ENCODE measurements at places on chromosomes 4 and X.

DNA sequence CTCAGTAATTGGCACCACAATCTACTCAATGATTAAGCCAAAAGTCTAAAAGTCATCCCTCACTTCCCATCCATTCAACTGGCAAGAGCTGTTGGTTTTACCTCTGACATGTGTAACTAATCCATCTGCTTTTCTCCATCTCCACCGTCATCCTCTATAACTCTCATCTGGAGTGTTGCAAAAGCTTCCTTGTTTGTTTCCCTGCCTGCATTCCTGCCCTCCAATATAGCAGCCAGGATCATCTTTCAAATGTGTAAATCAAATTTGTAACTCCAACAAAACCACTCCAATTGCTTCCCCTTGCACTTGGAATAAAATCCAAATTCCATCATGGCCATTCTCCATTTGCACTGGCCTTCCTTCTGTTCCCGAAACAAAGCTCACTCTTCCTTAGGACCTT lies 4.3 kb upstream of the PLAC8 start:
- no peak for DNase-seq

DNA sequence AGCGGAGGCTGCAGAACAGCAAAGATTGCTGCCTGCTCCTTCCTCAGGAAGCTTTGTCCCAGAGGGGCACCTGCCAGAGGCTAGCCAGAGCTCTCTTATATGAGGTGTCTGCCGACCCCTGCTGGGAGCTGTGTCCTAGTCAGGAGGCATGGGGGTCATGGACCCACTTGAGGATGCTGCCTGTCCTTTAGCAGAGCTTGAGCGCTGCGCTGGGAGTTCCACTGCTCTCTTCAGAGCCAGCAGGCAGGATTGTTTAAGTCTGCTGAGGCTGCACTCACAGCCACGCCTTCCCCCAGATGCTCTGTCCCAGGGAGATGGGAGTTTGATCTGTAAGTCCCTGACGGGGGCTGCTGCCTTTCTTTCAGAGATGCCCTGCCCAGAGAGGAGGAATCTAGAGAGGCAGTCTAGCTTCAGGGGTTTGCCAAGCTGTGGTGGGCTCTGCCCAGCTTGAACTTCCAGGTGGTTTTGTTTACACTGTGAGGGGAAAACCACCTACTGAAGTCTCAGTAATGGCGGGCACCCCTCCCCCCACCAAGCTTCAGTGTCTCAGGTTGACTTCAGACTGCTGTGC lies 10.9 kb downstream of the DCK start:
- DNase-seq, result no peak

DNA sequence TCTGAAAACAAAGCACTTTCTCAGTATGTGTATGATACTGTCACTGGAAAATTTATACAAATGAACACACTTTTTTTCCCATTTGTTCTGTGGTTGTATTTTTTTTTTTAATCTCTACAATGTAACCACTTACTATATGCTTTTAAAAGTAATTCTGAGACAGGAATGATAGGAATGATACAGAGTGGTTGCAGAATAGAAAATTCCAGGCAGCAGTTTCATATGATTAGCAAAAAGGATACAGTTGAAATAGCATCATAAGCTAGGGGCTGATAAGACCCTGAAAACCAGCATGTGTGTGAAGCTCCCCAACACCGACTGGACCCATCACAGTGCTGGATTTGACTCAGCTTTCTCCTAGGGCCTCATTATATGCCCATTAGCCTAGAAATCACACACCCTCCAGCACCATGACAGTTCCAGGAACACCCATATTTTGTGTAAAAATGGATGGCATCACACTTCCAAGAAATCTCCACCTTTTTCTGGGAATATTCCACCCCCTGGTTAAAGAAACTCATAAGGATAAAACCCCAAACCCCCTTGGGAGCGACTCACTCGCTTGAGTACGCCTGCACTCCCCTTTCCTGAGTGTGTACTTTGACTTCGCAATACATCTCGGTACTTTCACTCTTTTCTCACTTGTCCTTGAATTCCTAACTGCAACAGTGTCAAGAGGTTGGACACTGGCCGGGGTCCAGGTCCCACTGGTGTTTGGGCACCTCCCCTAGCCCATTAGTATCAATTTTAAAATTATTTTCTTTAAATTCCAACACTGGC lies 77.4 kb upstream of the AGA start:
- no peak for DNase-seq

- no peak for DNase-seq
These were observed 99.3 kb upstream of the ARMCX2 start for GRCh38 chrX:101759000-101759399.

- no peak for DNase-seq
These were observed 110.6 kb downstream of the DTHD1 start for GRCh38 chr4:36392024-36392423.

- DNase-seq, result no peak
These were observed 461.7 kb downstream of the PCDH18 start for GRCh38 chr4:137070614-137071013.

DNA sequence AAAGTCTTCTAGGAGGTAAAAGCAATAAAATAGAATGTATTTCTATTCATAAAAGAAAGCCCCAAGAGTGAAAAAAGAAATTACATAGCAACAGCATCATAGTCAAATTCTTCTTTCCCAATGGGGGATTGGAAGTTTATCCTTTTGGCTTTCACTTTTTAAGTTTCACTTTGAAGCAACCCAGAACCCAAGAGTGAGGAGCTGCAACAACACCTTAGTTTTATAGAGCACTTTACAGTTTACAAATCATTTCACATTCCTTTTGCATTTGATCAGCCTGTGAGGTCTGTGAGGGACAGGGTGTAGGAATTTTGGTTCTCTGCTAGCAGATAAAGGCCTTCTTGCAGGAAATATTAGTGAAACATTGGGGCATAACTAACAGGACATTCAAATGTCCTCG lies 112.0 kb upstream of the NDP start:
- no peak for DNase-seq

DNA sequence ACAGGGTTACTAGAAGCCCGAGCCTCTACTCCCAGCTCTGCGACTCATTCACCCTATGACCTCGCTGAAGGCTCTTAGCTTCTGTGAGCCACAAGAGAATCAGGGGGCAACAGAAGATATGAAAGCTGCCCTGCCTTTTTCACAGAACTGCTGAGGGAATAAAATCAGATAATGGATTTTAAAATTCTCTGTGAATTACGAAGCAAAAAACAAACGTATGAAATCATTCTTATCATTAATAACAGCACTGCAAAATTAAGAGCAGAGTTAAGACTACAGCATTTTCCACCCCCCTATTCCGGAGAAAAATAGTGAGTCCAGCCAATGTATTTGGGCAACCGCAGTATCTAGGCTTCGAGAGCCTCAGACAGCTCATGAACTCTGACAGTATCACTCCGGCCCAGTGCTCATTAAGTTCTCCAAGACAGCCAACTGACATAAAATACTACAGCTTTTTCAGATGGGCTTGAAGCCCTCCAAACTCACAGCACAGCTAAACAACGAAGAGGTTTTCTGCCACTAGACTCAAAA lies 33.4 kb downstream of the AFAP1 start:
- no peak for DNase-seq

- no peak for DNase-seq
These were observed 3.8 kb upstream of the GPR174 start for GRCh38 chrX:79140731-79141130.

GRCh38 chr4:113452868-113453620 lies 308.5 kb downstream of the CAMK2D start:
- DNase-seq, result no peak

DNA sequence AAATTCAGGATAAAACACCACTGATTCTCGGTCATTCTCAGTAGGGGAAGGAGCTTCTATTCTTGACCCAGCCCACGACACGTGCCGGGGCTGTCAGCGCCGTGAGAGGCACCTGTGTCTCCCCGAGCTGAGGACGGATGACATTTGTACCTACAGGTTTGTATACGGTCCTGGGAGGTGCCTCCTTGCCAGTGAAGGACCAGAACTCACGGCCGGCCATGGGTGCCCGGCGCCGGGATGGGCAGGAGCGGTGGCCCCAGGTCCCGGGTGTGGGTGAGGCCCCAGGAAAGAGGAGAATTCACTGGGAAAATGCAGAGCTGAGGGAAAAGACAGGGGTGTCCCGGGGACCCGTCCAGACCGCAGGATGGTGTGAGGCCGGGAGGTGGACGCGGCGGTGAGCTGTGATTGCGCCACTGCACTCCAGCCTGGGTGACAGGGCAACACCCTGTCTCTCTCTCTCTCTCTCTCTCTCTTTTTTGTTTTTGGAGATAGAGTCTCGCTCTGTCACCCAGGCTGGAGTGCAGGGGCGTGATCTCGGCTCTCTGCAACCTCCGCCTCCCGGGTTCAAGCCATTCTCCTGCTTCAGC lies 48.9 kb upstream of the PPP2R3B start:
- DNase-seq, result no peak

- no peak for DNase-seq
These were observed 17.7 kb upstream of the SLC39A8 start for GRCh38 chr4:102362922-102363432.

DNA sequence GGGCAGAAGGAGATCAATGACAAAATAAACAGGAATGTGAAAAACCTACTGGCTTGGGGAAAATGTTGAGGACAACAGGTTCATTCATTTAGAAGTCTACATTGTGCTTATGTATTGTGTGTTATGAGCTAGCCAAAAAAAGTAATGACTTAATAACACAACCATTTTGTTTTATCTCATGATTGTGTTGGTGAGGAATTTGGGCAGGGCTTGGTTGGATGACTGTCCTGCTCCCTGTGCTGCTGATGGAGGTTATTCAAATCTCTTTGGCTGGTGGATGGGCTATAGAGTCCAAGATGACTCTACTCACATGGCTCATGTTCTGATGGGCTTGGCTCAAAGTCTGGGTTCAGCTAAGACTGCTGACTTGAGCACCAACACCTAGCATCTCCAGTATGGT lies 116.3 kb downstream of the HS3ST1 start:
- DNase-seq, result no peak

GRCh38 chr4:80360900-80361299 lies 25.4 kb downstream of the CFAP299 start:
- no peak for DNase-seq

DNA sequence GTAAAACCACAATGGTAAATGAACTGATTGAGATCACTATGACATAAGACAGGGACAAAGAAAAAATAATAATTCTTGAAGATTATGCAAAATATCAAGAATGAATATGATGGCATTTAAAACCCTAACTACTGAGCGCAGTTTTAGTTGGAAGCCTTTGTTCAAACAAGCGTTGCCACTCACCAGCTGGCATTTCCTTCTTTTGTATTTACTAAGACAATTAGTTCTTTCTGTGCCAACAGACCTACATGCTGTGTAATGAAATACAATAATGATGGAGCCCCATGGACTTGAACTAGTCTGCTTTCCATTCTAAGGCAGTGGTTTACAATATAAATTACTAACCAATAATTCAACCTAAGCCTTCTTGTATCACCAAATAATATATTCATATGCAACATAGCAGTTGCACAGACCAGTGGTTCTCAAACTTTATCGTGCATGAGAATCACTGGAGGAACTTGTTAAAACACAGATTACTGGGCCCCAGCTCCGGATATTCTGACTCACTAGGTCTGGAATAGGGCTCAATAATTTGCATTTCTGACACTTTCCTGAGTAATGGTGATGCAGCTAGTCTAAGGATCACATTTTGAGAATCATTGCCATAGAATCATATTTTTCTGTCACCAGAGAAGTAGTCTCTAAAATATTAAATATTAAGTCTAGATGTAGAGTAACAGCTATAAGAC lies 196.4 kb upstream of the MAGEB18 start:
- no peak for DNase-seq

DNA sequence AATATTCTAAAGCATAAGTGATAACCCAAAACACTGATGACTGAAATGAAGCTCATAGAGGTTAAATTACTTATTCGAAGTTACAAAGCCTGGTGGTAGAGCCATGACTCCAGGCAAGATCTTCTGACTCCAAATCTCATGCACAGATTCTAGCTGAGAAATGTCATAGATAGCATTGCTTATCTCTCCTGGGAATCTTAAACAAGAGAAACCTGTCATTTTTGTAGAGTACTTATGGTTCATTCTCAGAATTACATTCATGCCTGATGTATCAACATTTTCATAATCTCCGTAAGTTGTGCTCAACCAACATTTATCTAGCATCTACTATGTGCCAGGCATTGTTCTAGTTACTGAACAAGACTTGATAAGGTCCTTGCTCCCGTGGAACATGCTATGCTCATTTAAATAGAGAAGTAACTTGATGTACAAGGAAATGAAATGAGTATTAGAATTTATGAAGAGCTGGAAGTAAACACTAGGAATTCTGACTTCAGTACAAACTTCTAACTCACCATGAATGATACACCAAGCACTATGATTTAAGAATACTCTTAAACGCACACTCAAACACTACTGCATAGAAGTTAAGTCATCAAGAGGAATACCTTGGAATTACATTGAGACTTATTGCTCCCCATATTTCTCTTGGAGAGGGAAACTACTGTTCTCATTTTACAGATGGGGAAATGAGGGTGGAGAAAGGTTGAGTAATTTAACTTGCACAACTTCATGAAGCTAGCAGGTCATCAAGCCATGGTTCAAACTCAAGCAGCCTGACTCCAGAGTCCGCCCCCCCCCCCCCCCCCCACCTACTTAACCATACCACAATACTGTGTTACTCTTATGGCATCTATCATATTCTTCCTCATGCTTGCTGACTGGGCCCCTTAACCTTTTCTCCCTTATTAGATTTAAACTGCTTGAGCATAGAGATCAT lies 45.4 kb downstream of the MBNL3 start:
- DNase-seq, result no peak

GRCh38 chr4:156255230-156256007 lies 301.8 kb upstream of the CTSO start:
- no peak for DNase-seq

DNA sequence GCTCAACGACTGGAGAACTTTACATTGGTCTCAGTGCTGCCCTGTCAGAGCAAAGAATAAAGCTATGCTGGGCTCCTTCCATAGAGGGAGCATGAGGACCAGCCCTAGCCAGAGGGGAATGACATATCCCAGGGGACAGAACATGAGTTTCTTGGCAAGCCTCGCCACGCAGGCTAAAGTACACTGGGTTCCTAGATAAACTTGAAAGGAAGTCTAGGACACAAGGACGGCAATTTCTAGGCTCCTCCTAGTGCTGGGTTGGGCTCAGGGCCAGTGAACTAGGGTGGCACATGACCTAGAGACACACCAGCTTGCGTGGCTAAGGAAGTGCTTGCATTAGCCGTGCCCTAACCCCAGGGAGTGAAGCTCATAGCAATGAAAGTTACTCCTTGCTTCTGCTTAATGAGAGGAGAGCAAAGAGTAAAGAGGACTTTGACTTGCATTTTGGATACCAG lies 141.0 kb downstream of the MAB21L2 start:
- DNase-seq, result no peak

DNA sequence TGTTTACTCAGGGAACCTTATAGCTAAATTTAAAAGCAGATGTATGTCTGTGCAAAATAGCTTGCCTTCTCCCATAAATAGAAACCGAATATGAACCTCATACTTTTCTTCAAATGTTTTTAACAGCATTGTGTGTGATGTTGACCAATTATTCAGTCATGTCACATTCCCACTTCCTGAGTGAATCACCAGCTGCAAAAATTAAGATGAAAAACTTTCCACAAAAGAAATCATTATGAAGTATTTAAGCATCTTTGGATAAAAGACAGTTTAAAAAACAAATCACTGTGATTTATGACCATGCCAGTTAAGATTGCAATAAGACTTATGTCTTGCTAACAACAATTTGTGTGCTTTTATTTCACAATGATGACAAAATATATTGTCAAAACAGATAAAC lies 220.1 kb downstream of the PDGFC start:
- DNase-seq, result no peak

Data from nucleus accumbens (tissue), 56 donors.